Central memory CD4-positive, alpha-beta T cell (primary cell): ENCODE measurements at places on chromosomes 6 and 20.
A peak's percentile ranks its signal among the peaks of the same experiment; 100 is the strongest.

DNA sequence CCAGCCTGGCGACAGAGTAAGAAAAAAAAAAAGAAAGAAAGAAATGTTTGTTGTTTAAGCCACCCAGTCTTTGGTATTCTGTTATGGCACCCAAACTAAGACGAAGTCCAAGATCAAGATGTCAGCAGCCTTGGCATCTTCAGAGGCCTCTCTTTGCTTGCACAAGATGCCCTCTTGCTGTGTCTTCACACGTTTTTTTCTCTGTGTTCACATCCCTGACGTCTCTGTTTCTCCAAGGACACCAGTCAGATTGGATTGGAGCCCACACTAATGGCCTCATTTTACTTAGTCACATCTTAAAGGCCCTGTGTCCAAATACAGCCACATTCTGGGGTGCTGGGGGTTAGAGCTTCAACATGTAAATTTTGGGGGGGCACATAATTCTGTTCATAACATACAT lies 380.9 kb downstream of the GJA1 start:
- DNase-seq, result no peak

DNA sequence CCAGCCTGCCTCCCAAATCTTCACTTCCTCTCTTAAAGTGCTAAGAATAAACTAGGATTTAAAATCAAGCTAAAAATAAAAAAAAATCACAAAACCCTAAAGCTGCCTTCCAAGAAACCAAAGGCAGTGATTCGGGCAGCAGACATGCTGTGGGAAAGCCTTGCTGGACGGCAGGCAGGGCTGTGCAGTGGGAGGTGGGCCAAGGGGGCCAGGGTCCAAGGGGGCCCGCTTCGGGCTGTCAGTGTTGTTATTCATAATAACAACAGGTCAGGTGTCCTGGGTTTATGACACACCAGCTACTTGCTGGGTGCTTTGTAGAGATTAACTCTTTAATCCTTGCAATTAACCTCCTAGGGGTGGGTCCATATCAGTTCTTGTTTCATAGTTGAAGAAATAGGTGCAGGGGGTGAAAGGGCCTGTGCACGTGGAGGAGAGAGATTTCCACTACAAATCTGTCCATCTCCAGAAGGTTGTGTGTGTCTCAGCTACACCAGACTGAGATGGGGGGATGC lies 40.4 kb downstream of the CD40 start:
- no peak for DNase-seq

DNA sequence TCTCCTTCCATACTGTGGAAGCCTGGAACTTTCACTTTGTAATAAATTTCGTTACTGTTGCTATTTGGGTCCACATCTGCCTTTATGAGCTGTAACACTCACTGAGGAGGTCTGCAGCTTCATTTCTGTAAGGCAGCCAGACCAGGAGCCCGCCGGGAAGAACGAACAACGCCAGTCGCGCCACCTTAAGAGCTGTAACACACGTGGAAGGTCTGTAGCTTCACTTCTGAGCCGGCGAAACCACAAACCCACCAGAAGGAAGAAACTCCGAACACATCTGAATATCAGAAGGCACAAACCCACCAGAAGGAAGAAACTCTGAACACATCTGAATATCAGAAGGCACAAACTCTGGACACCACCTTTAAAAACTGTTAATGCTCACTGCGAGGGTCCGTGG lies 589.9 kb upstream of the SLC35B3 start:
- DNase-seq, result no peak

DNA sequence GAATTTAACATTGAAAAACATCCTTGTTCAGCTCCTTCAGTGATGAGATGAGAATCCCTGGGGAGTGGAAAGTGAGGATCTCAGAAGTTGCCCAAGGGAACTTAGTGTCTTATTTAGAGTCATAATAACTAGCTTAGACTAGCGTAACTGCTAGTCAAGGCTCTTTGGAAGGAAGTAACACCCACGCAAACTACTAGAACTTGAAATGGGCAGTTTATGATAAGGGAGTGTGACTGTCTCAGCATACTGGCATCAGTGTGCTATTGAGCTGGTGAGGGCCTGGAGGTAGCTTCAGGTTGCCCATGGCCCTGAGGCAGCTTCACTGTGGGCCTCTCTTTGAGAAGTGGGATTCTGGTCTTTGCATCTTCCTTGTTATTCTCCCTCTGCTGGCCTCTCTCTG lies 40.1 kb downstream of the SLX4IP start:
- no peak for DNase-seq

DNA sequence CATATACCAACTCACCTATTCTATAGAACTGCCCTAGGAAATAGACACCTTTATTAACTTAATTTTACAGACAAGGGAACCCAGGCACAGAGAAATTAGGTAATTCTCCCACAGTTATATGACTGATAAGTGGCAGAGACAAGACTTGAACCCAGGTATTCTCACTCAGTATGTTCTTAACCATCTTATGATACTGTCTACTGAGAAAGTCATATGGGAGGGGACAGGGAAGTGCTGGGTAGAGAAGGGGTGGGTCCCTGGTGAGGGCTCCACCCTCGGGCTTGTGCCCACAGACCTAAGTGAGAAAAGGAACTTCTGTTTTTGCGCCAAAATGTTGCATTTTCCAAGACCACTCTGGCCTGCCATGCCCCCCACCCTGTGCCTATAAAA lies 123.5 kb downstream of the RNF144B start:
- no peak for DNase-seq

- DNase-seq, result no peak
Measured at GRCh38 chr20:33507461-33507860, 17.6 kb downstream of the CBFA2T2 start.

DNA sequence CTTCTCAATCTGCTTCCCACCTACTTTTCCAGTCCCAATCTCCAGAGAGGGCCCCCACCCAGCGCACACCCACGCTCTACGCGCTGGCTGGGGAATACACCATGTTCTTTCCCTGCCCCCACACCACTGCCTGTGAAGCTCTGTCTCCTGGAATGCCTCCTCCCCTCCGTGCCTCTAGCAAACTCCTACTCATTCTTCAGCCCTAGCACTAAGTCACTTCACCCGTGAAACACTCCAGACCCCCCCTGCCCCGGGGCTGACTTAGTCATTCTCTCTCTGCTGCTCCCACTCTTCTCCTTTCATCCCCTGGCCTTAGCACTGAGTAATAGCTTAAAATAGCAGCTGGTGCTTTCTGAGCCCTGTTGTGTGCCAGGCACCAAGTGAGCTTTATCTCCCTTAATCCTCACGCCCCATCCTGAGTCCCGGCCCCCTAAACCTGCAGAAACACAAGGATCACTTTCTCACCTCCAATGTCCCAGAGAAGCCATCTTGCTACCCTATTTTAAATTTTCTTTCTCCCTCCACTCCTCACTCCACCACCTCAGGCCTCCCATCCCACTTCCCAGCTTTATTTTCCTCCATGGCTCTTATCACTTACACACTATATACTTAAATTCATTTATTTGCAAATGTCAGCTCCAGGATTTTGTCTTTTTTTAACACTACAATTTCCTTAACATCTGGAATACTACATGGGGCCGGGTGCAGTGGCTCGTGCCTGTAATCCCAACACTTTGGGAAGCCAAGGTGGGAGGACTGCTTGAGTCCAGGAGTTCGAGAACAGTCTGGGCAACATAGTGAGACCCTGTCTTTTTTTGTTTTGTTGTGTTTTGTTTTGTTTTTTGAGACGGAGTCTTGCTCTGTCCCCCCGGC lies 6.3 kb upstream of the PARD6B start:
- no peak for DNase-seq

- DNase-seq, result no peak
Measured at GRCh38 chr6:75285283-75285639, 669 bp upstream of the TMEM30A start.

DNA sequence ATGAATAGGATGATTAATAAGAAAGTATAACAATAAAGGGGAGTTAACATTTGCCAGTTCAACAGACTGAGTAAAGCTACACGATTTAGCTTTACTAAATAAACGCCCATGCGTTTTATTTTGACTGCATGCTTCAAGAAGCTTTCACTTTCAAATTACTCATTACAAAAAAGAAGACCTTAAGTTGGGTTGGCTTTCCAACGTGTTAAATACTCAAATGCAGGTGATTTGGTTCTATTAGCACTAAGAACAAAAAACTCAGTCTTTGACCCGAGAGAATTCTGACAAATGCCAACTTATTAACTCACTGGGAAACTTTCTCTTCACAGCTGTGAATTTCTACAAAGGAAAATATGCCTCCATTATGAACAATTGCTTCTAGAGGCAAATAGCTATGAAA lies 24.8 kb downstream of the RNF146 start:
- DNase-seq, result no peak

GRCh38 chr6:40778196-40778595 lies 191.0 kb upstream of the LRFN2 start:
- DNase-seq, result no peak

GRCh38 chr6:18179770-18180356 lies 24.6 kb downstream of the KDM1B start:
- DNase-seq, result no peak

DNA sequence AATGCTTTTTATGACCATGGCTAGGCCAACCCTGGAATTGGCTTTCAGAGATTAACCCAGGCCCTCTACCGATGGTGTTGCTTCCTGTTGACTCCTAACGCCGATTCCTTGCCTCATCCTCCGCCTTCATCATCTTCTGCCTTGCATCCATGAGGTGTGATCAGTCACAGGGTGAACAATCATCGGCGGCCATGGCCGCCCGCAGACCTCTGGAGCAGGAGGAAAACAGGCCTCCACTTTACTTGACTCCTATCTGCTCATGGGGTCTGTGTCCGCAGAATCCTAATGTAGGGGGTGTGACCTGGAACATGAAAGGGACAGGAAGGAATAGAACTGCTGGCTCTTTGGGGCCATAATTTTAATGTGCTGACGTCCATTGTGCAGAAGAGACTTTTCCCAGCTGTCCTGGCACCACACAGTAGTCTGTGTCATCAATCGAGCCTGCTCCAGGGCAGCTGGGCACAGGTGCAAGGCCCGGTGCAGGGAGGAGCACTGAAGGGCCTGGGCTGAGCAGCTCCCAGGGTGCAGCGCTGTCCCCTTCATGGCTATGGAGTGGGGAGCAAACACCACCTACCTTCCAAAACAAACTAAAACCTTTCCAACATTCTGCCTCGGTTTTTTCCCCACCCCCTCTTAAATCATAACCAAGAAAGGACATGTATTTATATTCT lies 8.0 kb downstream of the SLC22A3 start:
- no peak for DNase-seq

DNA sequence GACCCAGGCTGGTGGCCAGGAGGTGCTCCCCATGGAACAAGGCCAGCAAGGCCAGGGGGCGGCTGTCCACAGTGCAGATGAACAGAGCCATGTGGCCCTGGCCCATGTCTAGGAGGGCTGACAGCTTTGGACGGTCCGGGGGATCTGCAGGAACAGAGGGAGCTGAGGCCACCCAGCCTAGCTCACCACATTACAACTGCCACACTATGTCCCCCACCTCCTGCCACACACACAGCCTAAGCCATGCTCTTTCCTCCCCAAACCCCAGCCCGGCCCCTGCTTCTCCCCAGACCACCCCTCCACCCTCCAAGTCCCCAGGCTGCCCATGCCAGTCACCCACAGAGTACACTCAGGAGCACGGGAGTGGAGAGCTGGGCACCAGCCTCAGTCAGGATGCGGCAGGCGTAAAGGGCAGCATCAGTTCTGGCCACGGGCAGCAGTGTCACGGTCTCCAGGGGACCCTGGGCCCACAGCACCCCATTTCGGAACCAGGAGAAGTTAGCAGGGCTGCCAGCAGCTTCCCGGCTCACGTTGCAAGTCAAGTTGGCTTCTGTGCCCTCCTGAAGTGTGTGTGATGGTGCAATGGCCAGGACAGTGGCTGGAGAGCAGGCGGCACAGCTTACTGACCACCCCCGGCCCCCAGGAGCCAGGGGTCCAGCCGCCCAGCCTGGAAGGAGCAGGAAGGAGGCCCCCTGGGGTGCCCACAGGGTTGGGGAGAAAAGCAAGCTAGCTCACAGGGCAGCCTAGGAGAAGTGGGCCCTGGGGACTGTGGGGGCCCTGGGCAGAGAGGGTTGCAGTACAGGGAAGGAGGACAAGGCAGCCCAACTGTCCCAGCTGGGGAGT lies 15.2 kb upstream of the ADAM33 start:
- DNase-seq, result no peak

- no peak for DNase-seq
Measured at GRCh38 chr6:14918200-14918907, 327.5 kb upstream of the JARID2 start.

DNA sequence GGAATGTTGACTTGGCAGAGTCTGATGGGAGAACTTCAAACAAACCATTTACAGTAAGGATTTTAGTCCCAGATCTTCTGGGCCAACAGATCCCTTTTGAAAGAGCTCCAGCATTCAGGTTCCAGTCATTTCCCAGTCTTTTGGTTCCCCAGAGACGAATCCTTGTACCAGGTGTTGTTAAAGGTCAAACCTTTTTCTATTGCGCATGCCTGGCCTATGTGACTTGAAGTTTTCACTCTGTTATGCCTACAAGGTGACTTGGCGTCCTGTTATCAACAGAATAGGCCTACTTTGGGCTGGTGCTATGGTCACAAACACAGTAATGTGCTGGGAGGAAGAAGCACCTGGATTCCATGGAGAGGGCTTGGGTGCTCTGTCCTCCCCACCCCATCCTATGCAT lies 52.3 kb downstream of the PXDC1 start:
- no peak for DNase-seq

GRCh38 chr6:25277386-25277785 lies 1.8 kb upstream of the CARMIL1 start:
- no peak for DNase-seq

DNA sequence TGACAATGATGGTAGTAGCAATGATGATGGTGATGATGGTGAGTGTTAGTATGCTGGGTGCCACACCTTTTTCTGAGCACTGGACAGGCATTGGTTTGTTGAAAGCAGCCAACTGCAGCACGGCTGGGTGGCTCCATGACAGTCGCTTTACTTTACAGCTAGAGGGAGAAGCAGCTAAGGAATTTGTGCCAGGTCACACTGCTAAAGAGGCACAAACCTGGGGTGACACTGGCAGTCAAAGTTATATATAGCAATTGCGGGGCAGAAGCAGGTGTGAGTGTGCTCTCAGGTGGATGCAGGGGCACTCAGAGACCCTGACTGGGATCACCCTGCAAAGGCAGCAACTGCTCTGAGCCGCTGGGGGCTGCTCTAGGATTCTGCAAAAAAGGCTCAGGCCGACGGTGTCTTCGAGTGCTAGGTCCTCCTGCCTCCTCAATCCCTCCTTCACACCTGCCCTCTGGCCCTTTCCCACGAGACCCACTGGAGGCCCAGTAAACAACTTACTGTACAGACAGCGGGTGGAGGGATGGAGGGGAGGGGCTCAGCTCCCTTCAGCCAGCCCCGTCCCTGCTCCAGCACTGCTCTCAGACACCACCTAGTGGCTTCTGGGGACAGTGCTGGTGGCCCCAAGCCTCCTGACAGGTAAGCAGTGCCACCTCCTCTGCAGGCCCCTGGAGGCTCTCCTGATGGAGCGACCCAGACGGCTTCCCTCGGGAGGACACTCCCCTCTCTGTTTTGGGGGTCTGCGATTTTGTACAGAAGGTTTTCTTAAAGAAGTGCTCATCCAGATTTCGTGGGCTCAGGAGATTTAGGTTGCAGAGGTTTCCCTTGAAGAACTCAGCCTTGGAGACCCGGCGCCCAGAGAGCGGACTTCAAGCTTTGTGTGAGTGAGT lies 4.4 kb upstream of the RPS21 start:
- peak; percentile 70 for DNase-seq

GRCh38 chr6:54987633-54988290 lies 141.2 kb downstream of the FAM83B start:
- no peak for DNase-seq
